ENCODE measurements at places on chromosomes 16 and 17. TPM values are rescaled to one million over a fixed set of nuclear protein-coding genes. Genes with fewer than 3 reads are reported as not detected.

GRCh38 chr17:78532922-78533640, 44.1 kb downstream of the DNAH17 start:
- peak; percentile 91 for DNase-seq

DNA sequence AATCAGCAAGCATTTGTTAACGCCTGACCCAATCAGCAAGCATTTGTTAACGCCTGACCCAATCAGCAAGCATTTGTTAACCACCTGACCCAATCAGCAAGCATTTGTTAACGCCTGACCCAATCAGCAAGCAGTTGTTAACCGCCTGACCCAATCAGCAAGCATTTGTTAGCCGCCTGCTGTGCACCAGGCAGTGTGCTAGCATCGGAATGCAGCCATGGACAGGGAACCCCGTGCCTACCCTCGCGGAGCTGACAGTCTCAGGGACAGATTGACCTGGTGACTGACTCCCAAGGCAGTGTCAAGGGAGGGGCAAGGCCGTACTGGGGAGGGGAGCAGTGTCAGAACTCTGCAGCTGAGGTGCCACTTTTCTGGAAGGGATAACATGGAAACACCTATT, 66.9 kb downstream of the ABR start:
- peak; percentile 29 for DNase-seq

DNA sequence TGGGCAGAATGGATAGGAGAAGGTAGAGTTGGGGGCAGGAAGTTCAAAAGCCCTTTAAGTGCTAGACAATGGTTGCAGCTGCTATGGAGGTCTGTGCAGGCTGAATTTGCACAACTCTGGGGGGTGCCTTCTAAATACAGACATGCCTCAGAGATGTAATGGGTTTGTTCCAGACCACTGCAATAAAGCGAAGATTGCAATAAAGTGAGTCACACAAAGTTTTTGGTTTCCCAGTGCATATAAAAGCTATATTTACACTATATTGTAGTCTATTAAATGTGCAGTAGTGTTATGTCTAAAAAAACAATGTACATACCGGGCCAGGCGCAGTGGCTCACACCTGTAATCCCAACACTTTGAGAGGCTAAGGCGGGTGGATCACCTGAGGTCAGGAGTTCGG, 60.5 kb upstream of the MYOCD start:
- DNase-seq = no peak

The CIAO2B gene
- 150 TPM for total RNA-seq

The ENKD1 gene
- total RNA-seq = 1.7 TPM

The LGALS9 gene
- total RNA-seq = 1.4 TPM

Data from A172 (cell line).